Suppressor macrophage (primary cell): ENCODE measurements at places on chromosomes 1 and 21.

GRCh38 chr21:45869121-45870007 is 112.2 kb upstream of the COL6A1 start:
- no peak for DNase-seq

GRCh38 chr1:178908358-178908757 is 37.5 kb upstream of the ANGPTL1 start:
- DNase-seq, result no peak

DNA sequence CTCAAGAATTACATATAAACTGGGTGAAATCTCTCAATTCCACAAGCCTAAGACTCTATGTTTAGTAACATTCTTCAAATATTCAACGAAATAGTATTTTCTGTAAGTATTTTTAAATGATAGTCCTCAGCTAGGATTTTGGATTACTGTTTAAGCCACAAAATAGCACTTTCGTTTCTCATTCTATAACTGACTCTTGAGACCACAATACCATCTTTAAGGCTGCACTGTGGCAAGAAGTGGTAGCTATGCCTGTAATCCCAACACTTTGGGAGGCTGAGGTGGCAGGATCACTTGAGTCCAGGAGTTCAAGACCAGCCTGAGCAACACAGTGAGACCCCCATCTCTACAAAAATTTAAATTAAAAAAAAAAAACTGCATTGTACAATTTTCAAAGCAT is 126.7 kb downstream of the CDC42BPA start:
- no peak for DNase-seq

- DNase-seq, result no peak
Measured at GRCh38 chr1:48960320-48960719, 183.6 kb upstream of the BEND5 start.

GRCh38 chr1:17158961-17159360 is 39.7 kb upstream of the PADI2 start:
- DNase-seq, result no peak

DNA sequence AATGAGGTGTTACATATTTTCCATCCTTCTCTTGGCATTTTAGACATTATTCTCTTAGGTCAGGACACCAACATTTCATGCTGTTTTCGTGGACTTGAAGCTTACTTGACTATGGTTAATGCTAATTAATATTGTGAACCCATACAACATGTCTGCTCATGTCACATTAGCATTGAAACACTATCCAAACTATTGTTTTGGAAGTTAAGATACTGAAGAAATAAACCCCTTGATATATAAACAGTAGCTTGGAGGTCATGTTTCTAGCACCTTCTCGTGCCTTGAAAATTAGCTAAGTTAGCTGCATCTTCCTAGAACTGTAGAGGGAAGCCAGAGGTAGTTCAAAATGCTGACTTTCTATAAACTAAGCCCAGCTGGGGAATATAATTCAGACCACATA is 288.8 kb downstream of the LTN1 start:
- no peak for DNase-seq

DNA sequence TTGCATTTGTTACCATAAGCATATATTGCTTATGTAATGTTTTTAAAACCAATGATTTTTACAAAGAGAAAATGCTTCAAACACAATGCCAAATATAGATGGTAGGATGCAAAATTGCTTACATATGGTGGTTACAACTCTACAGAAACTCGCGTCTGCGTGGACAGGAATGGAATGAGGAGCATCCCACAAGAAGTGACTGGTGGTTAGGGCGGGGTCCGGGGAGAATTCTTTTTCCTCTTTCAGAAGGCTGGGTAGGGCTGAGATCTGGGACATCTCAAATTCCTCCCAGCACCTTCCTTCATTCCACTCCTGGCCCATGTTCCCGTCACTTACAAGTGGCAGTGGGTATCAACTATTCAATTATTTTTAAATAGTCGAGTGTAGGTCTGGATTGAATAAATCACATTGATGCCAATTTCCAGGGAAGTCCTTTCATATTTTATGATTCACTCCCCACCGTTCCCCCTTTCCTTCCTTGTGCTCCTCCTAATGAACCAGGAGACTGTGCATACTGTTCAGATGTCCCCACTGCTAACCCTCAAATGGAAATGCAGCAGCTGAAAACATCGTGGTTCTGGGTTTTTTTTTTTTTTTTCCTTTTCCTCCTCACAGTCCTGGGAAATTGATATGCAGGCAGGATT is 174.5 kb upstream of the POU3F1 start:
- DNase-seq, result no peak

DNA sequence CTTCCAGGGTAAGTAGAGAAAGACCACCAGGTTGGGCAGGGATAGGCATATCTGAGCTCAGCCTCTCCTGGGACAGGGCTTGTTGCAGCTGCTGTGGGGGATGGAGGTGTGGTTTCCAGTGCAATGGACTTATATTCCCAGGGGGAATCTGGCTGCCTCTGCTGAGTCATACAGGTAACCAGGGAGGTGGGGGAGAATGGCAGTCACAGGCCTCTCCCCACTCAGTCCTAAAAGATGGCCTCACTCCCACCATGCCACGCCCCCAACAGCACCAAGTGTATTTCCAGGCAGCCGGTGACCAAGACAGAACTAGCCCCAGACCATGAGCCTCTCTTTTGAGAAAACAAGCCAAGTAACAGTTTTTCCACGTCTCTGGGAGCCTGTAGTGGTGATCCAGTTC is 1240.7 kb downstream of the BRINP3 start:
- DNase-seq, result no peak

DNA sequence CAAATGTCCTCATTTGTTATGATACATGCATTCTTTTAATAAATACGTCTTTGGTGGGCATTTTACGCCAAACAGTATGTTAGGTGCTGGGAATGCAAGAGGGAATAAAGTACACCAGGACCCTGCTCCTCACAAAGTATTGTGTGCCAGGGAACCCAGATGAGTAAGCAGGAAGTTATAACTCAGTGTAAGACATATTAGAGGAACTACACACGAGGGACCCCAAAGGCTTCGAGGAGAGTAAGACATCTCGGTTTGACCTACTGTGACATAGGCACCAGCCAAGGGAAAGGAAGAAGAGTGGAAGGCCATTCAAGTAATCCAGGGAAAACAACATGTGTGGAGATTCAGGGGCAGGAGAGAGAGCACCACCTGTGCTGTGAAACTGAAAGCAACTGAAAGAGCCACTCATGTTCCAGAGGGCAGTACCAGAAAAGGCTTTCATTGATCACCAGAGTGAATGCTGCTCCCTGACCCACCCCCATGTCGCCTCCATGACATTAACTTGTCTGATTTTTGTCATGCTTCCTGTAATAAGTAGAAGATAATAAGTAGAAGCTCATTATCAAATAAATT is 542.5 kb upstream of the PKN2 start:
- DNase-seq, result no peak

GRCh38 chr1:66945316-66945715 is 20.5 kb downstream of the MIER1 start:
- DNase-seq, result no peak

DNA sequence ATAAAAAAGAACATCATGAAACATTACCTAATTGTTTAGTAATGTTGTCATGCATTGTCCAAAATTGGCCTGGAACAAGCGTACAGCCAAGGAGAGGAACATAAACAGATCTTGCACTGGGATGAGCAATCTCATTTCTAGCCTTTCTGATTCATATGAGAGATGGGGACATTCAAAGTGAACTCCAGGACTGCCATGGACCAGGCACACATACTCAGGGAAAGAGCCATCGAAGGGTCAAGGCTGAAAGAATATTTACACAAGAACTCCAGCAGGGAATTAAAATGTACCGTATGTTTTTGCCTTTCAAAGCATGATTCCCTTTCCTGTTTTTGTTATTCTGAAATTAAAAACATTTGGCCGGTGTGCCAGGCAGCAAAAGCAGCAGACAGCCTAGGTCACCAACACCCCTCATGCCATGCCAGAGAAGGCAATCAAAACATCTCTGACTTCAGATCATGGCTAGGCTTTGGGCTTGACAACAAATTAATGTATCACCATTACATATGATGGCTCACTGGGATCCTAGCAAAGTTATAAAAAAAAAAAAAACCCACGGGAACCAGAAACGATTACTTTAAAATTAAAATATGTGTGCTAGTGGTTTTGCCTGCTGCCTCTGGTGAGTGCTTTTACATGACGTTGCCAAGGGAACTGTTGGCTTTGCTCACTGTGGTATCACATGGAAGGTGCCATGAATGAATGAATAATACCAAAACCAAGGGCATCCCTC is 159.8 kb downstream of the TGFBR3 start:
- DNase-seq, result no peak

DNA sequence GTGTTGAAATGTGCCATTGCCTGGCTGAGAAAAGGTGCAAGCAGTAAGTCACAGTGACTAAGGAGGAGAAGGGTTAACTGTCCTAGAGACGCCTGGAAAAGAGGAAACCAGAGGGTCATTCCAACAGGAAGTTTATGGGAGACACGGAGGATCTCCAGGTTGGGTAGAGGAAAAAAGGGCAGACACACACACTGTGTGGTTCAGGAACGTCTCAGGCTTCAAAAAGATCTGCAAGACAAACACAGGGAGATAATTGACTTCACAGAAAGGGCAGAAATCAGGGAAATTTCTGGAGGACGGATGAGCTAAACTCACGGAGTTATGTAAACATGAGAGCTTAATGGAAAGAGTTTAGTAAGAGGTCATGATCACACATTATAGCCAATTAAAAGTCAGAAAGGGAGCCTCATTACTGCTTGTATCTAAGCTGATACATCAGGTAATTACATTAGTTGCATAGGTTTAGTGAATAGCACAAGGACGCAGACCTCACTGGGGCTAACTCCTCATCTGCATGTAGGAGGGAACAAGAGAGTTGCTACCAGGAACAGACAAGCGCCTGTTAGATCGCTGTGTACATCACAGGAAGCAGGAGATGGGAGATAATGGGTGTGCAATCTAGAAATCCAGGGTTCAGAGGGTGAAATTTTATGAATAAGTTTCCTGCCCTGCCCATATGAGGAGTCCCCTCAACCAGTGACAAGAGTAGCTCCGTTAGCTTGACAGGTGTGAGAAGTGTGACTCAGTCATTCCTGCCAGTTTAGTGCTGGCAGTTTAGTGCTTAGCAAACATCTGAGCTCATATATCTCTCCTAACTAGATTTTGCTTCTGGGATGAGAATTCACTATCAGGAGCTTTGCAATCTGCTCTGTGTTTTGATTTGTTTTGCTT is 96.6 kb upstream of the TNR start:
- peak; percentile 2 for DNase-seq

DNA sequence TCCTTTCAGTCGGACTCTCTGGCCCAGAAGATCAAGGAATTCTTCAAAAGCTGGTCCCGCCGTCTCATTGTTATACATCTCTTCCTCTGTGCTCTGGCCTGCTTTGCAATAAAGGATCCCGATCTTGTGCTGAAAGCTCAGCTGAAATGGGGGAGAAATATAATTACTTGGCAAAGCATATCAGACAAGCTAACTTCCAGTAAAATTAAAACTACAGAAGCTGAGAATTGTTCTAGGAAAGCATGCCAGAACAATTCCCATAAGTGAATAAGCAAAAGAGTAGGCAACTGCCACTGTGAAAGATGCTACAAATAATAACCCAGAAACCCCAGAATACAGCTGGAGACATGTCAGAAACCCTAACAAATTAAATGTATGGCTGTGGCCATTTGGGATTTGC is 146.1 kb downstream of the SIPA1L2 start:
- DNase-seq, result no peak

GRCh38 chr1:225471453-225472301 is 43.8 kb upstream of the LBR start:
- DNase-seq, result no peak

DNA sequence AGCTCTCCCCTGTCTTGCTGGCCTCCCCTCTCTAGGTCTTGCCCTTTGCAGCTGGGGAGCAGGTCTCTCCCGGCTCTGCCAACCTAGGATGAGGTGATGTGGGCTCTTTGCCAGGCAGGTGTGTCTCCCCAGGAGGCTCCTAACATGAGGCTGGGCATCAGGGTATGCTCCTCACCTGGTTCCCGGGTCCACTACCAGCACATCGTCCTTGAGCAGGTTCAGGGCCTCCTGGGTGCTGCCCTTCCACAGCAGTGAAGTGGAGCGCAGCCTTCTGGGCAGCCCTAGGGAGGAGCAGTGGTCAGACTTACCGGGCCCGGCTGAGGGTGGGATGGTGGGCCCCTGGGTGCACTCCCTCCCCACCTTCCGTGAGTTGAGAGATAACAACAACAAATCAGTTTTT is 17.5 kb downstream of the LACTBL1 start:
- no peak for DNase-seq

- DNase-seq, result no peak
Measured at GRCh38 chr1:100875228-100875627, 19.4 kb downstream of the EXTL2 start.

GRCh38 chr21:44892536-44893277 is 19.2 kb upstream of the PTTG1IP start:
- peak; percentile 86 for DNase-seq

DNA sequence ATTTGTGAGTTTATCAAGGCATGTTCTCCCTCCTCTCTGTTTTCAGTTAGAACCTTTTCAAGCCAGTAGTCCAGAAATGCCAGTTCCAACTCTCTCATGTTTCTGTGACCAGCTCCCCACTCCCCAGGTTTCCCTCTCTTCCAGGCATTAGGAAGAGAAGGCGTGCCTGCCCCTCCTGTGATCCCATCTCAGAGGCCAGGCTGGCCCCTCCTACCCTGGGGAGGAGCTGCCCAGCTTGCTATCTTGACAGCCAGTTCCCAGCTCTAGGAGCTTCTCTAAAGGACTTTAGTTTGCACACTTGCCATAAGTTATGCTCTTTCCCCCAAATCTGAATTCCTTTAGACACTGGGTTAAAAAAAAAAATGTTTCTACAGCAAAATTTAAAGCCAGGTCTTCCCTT is 8.9 kb downstream of the HYI start:
- DNase-seq, result no peak

DNA sequence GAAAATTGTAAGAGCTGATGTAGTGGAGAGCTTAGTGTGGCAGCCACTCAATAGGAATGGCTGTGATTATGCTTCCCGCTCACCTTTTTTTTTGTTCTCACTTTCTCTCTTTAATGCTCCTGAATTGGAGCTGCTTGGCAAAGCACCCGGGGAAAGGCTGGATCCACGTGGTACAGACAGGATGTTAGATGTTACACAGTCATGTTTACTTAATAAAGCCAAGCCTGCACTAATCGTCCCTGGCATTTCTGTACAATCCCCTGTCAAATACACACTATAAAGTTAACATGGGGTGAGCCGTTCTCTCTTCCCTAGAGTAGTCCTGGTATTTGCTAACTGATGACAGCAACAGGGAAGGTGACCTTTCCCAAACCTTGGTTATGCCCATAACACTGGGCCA is 187.8 kb downstream of the ZSCAN20 start:
- DNase-seq, result no peak

- DNase-seq, result no peak
Measured at GRCh38 chr21:28791595-28792282, 200.9 kb downstream of the LTN1 start.

GRCh38 chr1:110364221-110364620 is 25.0 kb downstream of the RBM15 start:
- DNase-seq, result no peak

DNA sequence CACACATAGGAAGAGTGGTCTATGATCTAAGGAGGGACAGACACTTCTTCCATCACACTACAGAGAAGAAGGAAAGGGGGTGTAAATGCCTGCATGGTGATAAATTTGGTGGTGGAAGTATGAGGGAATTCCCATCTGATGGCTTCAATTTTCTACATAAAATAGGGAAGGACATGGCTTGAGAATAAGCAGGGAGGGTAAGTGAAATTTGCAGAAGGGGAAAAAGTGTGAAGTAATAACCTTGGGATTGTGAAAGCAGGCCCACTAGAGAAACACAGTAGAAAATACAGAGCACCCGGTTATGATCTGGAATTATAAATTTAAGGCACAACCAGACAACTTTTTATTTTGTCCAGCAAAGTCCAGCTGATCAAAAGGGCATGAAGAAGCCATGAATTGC is 22.7 kb upstream of the HIVEP3 start:
- peak; percentile 65 for DNase-seq

- DNase-seq, result peak; percentile 35
Measured at GRCh38 chr1:40884055-40884795, 22.1 kb upstream of the CITED4 start.
